ENCODE measurements at places on chromosomes 11 and 22.

- DNase-seq = no peak
These were observed 79.7 kb downstream of the BUD13 start for GRCh38 chr11:116693102-116693570.

DNA sequence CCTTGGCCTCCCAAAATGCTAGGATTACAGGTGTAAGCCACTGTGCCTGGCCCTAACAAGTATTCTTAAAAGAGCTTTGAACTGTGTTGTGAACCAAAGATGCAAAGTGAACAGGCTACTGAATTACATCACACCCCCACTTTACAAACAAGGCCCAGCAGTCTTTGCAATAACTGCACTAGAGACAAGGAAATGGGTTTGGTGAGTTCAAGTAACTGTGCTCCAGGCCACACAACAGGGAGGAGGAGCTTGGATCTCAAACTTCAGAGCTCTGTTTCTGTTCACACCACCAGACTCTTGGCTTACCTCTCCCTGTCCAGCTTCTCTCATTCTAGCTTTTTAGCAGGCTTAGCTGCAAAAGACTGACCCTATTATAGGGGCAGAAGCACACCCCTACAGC lies 30.4 kb upstream of the RASL10A start:
- DNase-seq = no peak

- DNase-seq = peak; percentile 51
These were observed 55.0 kb downstream of the MYH9 start for GRCh38 chr22:36332623-36333332.

- no peak for DNase-seq
These were observed 311.6 kb downstream of the MIAT start for GRCh38 chr22:26968859-26969523.

GRCh38 chr11:21888814-21889213 lies 304.1 kb upstream of the ANO5 start:
- no peak for DNase-seq

DNA sequence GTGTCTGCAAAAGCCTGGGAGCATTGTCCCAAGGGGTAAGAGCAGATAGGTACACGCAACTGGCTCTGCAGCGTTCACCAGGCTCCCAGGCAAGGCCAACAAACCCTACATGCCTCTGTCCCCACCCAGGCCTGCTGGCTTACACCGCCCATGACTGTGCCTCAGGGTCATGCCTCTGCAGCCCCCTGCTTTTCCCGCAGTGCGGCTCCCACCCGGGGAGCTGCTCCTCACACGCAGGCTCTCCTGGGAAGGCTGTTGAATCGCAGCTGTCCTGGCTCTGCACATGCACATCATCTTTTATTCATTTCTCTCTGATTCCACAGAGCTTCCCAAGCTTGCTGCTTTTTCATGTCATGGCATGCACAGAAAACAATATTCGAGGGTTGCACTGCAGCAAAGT lies 29.2 kb upstream of the B3GAT1 start:
- no peak for DNase-seq

GRCh38 chr11:74318241-74318932 lies 6.9 kb upstream of the P4HA3 start:
- no peak for DNase-seq

GRCh38 chr11:67265633-67266448 lies 432 bp upstream of the GRK2 start:
- DNase-seq = peak; percentile 89

DNA sequence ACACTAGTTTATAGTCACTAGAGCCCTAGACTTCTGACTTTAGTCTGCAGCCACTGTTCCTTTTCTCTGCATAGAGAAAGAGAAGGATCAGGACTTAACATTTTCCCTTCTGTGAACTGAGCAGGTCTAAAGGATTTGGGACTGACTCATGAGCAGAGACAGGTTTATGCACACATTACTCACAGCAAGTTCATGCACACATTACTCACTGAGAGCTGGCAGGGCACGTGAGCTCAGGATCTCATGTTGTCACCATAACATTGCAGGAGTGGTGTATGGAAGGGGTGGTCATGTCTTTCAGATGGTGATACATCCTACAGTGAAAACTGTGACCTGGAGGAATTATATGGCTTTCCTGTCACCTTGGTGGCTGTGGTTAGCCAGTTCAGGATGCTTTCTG lies 56.4 kb downstream of the CEP164 start:
- no peak for DNase-seq

GRCh38 chr11:67482275-67482826 lies 475 bp upstream of the AIP start:
- DNase-seq = no peak

GRCh38 chr11:34616086-34616485 lies 4.8 kb upstream of the EHF start:
- no peak for DNase-seq

DNA sequence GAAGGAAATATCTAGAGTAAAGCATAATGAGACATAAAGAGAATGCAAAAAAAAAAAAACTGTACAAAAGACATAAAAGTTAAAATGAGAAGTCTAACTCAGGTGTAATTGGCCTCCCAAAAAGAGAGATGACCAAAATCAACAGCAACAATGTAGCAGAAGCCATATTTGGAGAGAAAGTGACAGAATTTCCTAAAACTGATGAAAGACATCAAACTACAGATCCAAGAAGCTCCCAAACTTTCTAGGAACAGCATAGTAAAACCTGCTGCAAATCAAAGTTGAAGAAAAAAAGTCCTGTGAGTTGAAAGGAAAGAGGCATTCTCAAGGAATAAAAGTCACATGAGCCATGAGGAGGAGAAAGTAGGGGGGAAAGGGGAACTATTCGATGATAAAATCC lies 231.3 kb downstream of the METTL15 start:
- DNase-seq = no peak

- peak; percentile 96 for DNase-seq
These were observed 2.3 kb downstream of the ACY3 start for GRCh38 chr11:67648140-67648795.

- DNase-seq = no peak
These were observed 7.8 kb downstream of the CCDC117 start for GRCh38 chr22:28780296-28780695.

- DNase-seq = no peak
These were observed 211.4 kb downstream of the ETS1 start for GRCh38 chr11:128375961-128376360.

GRCh38 chr11:130451231-130452019 lies 3.0 kb downstream of the ADAMTS15 start:
- no peak for DNase-seq

GRCh38 chr22:41092847-41093411 lies 537 bp downstream of the EP300 start:
- peak; percentile 83 for DNase-seq

- DNase-seq = no peak
These were observed 73.8 kb downstream of the C11orf58 start for GRCh38 chr11:16812274-16812673.
